ENCODE measurements at places on chromosomes 1 and 21.

GRCh38 chr1:48523558-48523957 is 51.6 kb upstream of the SPATA6 start:
- H3K4me1 ChIP-seq = no peaks in the 10 kb centered on the region
- H3K36me3 ChIP-seq = no peaks in the 10 kb centered on the region
- no peak overlapping the region for H3K4me3 ChIP-seq
- no peak for DNase-seq
- no peak overlapping the region for H3K27ac ChIP-seq
- peaks cover 19% of the 10 kb centered on the region for H3K27me3 ChIP-seq

GRCh38 chr1:199377211-199377610 is 650.3 kb upstream of the NR5A2 start:
- H3K4me3 ChIP-seq = no peak overlapping the region
- H3K27ac ChIP-seq = no peak overlapping the region
- DNase-seq = no peak
- H3K27me3 ChIP-seq = peaks cover 6% of the 10 kb centered on the region
- no peaks in the 10 kb centered on the region for H3K4me1 ChIP-seq

DNA sequence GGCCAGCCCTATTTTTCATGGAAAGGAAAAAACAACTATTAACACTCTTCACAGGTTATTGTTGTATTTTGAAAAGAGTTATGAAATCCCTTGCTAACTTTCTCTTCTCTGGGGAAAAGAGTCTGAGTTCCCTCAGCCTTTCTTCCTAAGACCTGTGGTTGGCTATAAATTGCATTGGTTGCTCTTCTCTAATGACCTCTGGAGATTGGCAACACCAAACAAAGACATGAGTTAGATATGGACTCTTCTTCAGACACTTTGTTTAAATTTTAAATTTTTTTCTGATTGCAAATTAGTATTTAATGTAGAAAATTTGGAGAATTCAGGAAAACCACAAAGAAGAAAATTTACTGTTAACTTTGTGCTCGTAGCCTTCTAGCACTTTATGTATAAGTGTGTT is 275.7 kb downstream of the PBX1 start:
- H3K4me1 ChIP-seq = no peaks in the 10 kb centered on the region
- H3K27ac ChIP-seq = no peak overlapping the region
- no peak overlapping the region for H3K4me3 ChIP-seq
- peaks cover under 1% of the 10 kb centered on the region for H3K27me3 ChIP-seq

DNA sequence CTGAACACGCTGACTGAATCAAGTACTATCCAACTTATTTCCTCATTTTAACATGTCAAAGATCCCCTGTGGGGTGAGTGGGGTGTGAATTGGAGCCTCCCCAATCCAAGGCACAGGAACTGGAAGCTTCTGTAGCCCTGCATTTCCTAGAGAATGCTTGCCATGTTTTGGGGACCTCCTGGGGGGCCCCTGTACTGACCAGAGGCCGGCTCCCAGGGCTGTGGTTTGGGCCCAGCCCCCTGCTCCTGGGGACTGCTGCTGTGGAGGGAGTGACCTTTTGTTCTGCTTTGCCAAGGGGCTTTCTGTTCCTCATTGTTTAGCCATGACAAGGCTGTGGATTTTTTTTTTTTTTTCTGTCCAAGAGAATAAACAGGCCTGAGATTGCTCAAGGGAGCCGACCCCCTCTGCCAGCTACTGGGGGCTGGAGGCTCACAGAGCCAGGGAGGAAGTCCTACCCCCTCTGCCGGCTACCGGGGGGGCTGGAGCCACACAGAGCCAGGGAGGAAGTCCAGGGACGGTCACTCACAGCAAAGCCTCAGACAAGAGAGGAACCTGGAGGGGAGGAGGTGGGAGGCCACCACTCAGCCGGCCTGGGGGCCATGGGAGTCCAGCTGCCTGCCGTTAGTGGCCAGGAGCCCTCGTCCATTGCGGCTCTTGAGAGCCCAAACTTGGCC is 17.4 kb downstream of the TNFRSF1B start:
- H3K36me3 ChIP-seq = peaks cover 21% of the 10 kb centered on the region
- H3K4me1 ChIP-seq = peaks cover 56% of the 10 kb centered on the region
- no peak for DNase-seq

GRCh38 chr1:192968323-192968722 is 90.8 kb downstream of the UCHL5 start:
- DNase-seq = no peak
- no peaks in the 10 kb centered on the region for H3K27me3 ChIP-seq
- no peak overlapping the region for H3K27ac ChIP-seq

- no peak for DNase-seq
- H3K27ac ChIP-seq = no peak overlapping the region
- H3K4me3 ChIP-seq = no peak overlapping the region
- peaks cover 11% of the 10 kb centered on the region for H3K27me3 ChIP-seq
Measured at GRCh38 chr1:30507401-30508174, 215.8 kb downstream of the MATN1 start.

DNA sequence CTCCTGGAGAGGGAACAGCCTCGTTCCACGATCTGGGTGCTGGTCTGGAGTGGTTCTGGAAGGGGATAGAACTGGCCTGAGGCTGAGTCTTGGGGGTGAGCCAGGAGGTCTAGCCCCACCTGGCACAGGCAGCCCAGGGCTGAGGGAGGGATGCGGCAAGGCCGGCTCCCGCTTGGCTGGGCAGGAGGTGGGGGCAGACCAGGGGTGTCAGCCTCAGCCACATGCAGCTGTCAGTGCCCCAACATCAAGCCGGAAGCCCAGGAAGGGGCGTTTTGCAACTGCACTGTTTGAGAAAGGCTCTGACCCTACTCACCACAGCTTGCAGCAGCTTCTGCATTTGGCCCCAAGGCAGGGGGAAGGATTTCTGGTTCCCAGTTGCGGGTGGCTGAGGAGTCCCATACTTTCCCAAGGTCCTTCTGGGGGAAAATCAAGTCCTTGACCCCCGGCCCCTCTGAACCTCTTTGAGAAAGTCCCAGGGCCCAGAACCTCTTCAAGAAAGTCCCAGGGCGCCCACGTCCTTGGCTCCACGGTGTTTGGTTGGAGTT is 2.0 kb downstream of the EFHD2 start:
- H3K27ac ChIP-seq = peak overlapping the region; percentile 47
- peaks cover 20% of the 10 kb centered on the region for H3K36me3 ChIP-seq
- H3K27me3 ChIP-seq = peaks cover 5% of the 10 kb centered on the region
- DNase-seq = peak; percentile 64
- peak overlapping the region; percentile 87 for H3K4me3 ChIP-seq

DNA sequence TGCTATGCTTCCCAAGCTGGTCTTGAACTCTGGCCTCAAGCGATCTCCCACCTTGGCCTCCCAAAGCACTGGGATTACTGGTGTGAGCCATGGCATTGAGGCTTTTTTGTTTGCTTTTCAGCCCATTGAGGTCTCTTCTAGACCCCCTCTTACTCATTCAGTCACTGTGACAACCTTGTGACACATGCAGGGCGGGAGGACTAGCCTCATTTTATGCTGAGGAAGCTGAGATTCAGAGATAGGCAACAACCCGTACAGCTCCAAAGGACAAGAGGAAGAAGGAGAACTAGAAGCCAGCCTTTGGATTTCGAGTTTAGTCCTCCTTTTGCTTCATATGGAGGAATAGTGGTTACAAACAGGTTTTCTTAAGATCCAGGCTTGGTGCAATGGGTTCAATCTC is 83.9 kb upstream of the WDR26 start:
- no peak overlapping the region for H3K27ac ChIP-seq
- no peaks in the 10 kb centered on the region for H3K36me3 ChIP-seq
- peaks cover 3% of the 10 kb centered on the region for H3K4me1 ChIP-seq
- no peaks in the 10 kb centered on the region for H3K27me3 ChIP-seq

- DNase-seq = peak; percentile 58
- H3K27me3 ChIP-seq = no peaks in the 10 kb centered on the region
- H3K27ac ChIP-seq = peak overlapping the region; percentile 78
- peaks cover 27% of the 10 kb centered on the region for H3K4me1 ChIP-seq
Measured at GRCh38 chr1:26771643-26772321, 16.0 kb upstream of the PIGV start.

DNA sequence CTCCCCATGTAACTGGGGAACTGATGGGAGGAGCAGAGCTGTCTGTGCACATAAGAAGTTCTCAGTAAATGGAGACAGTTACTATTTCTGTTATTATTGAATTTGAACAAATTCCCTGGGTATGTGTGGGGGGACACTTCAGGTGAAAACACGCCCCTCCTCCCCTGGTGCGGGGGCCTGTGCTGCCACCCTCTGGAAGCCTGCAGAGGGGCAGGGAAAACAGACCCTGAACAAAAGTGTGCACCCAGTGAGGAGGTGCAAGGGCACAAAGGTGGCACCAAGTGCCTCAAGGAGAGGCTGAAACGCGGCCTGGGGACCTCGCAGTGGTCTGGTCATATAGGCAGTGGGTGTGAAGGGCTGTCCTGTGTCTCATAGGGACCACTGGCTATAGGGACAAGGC is 18.2 kb upstream of the NADK start:
- peak; percentile 24 for DNase-seq
- no peaks in the 10 kb centered on the region for H3K27me3 ChIP-seq
- H3K27ac ChIP-seq = no peak overlapping the region
- H3K36me3 ChIP-seq = peaks cover 46% of the 10 kb centered on the region
- no peak overlapping the region for H3K4me3 ChIP-seq

GRCh38 chr1:212565079-212565478 is 43.5 kb upstream of the ATF3 start:
- peaks cover 36% of the 10 kb centered on the region for H3K4me1 ChIP-seq
- H3K4me3 ChIP-seq = peak overlapping the region; percentile 24
- DNase-seq = no peak
- H3K36me3 ChIP-seq = no peaks in the 10 kb centered on the region

DNA sequence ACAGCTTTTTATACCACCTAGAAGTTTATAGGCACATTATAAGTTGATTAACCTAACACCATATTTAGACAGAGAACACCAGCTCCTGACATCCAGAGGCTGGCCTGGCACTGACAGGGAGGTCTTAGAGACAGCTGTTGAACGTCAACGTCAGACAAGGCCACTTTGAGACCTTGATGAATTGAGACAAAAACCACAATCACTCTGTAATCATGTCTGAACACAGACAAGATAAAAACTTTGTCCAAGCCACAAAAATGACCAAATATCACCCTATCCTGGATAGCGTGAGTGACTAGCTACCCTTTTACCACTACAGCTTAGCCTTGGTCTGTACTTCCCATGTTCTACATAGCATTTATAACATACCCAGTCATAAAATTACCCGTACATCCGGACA is 403.6 kb upstream of the CHRM3 start:
- no peaks in the 10 kb centered on the region for H3K27me3 ChIP-seq
- DNase-seq = no peak
- H3K4me1 ChIP-seq = no peaks in the 10 kb centered on the region
- no peak overlapping the region for H3K4me3 ChIP-seq
- no peaks in the 10 kb centered on the region for H3K36me3 ChIP-seq

DNA sequence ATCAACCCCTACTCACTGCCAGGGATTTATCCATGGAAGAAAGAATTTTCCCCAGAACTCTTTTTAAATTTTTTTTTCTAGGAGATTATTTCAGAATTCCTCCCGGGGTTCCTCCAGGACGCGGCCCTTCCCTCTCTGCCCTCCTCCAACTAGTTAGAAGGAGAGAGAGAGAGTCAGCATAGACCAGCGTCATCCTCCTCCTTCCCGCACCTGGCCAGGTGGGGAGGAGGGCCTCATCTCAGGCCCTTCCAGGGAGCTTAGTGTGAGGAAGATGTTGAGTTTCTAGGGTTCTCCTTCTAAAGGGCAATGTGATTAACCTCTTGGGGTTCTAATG is 63.6 kb downstream of the CDK18 start:
- H3K36me3 ChIP-seq = no peaks in the 10 kb centered on the region
- H3K27me3 ChIP-seq = peaks cover 40% of the 10 kb centered on the region

GRCh38 chr1:8010080-8010664 is 15.9 kb downstream of the ERRFI1 start:
- DNase-seq = no peak
- no peak overlapping the region for H3K27ac ChIP-seq
- H3K36me3 ChIP-seq = no peaks in the 10 kb centered on the region
- peaks cover 2% of the 10 kb centered on the region for H3K4me1 ChIP-seq

DNA sequence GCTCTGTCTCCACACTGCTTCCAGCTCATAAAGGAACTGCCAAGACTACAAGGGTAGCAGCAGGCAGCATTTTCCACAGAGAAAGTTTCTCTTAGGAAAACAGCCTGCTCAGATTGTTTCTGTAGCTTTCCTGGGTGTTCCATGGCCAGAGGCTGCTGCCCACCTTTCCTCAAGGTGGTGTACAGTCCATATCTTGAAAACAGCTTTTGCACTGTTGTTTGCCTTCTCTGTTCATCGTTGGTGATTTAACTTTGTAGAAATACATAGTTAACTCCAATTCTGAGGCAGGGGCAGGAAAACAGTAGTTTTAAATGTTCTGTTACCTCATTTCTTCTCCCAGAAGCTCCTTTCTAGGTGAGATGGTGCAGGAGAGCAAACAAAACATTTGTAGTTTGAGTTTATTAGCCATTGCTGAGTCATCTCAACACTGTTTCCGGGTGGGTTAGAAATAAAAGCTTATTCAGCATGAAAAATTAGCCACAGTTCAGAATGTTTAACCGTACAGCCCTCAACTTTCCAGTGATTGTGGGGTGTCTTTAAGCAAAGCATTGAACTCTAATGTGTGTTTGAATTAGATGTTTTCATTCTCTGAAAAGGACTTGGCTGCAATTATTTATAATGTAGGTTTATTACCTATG is 41.7 kb downstream of the DIP2A start:
- H3K4me3 ChIP-seq = no peak overlapping the region
- peak overlapping the region; percentile 64 for H3K27ac ChIP-seq

DNA sequence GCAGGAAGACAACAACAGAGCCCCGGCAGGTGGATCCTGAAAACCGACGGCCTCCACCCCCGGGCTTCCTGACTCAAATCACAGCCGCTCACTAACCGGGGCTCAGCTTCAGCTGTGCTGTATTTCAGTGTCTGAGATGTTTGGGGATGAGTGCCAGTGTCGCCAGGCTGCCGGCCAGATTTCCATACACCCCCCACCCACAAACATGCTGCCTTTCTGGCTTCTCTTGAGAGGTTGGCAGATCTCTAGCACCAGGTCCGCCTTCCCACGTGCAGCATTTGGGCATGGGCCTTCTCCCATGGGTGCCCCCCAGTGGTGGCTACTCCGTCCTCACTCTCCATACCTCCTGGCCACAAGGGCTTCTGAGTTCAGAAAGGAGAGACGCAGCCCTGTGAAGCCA is 34.8 kb downstream of the KCNAB2 start:
- H3K4me3 ChIP-seq = no peak overlapping the region
- H3K27me3 ChIP-seq = no peaks in the 10 kb centered on the region
- H3K4me1 ChIP-seq = no peaks in the 10 kb centered on the region
- H3K36me3 ChIP-seq = peaks cover 53% of the 10 kb centered on the region

- H3K27me3 ChIP-seq = no peaks in the 10 kb centered on the region
- peak overlapping the region; percentile 85 for H3K4me3 ChIP-seq
- H3K4me1 ChIP-seq = peaks cover 42% of the 10 kb centered on the region
- DNase-seq = peak; percentile 32
- peak overlapping the region; percentile 95 for H3K27ac ChIP-seq
Measured at GRCh38 chr1:110874324-110875215, 1.6 kb downstream of the CD53 start.

- no peaks in the 10 kb centered on the region for H3K4me1 ChIP-seq
- no peaks in the 10 kb centered on the region for H3K36me3 ChIP-seq
- H3K4me3 ChIP-seq = no peak overlapping the region
- H3K27me3 ChIP-seq = peaks cover 21% of the 10 kb centered on the region
Measured at GRCh38 chr21:38652396-38652795, 153.3 kb upstream of the ETS2 start.

- DNase-seq = no peak
- no peaks in the 10 kb centered on the region for H3K27me3 ChIP-seq
- peaks cover 36% of the 10 kb centered on the region for H3K4me1 ChIP-seq
- peaks cover 48% of the 10 kb centered on the region for H3K36me3 ChIP-seq
- no peak overlapping the region for H3K4me3 ChIP-seq
- H3K27ac ChIP-seq = no peak overlapping the region
Measured at GRCh38 chr1:74728736-74729135, 4.1 kb downstream of the CRYZ start.
